MCF 10A (cell line): ENCODE measurements at places on chromosomes 6 and 20.

GRCh38 chr20:17109307-17109706, 117.5 kb upstream of the PCSK2 start:
- H3K27me3 ChIP-seq = no peaks in the 10 kb centered on the region
- H3K36me3 ChIP-seq = no peaks in the 10 kb centered on the region
- no peak overlapping the region for H3K4me3 ChIP-seq
- DNase-seq = no peak
- no peaks in the 10 kb centered on the region for H3K4me1 ChIP-seq

DNA sequence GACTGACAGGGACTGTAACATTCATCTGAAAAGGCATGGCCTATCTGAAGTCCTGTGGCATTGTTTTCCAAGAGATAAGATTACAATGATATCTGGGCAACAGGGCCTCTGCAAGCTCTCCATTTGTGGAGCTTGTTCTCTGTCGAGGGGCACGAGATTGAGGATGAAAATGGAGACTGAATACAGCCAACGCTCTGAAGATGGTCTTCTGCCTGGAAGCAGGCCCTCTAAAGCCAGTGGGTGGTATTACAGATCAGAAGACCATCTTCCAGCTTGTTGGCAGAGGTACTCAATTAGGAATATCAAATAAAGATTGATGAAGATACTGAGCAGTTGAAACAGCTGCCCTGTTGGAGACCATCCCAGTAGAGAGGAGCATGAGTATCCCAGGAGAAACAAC, 288.2 kb downstream of the CENPW start:
- no peaks in the 10 kb centered on the region for H3K4me1 ChIP-seq
- no peak overlapping the region for H3K4me3 ChIP-seq
- no peaks in the 10 kb centered on the region for H3K27me3 ChIP-seq
- no peak overlapping the region for H3K27ac ChIP-seq

GRCh38 chr20:38665094-38665493, 59.2 kb upstream of the SLC32A1 start:
- H3K36me3 ChIP-seq = peaks cover 3% of the 10 kb centered on the region
- no peak overlapping the region for H3K4me3 ChIP-seq
- no peak overlapping the region for H3K27ac ChIP-seq
- H3K4me1 ChIP-seq = no peaks in the 10 kb centered on the region
- peaks cover 79% of the 10 kb centered on the region for H3K27me3 ChIP-seq

GRCh38 chr6:112180095-112180820, 74.1 kb downstream of the LAMA4 start:
- peaks cover 5% of the 10 kb centered on the region for H3K4me1 ChIP-seq
- H3K36me3 ChIP-seq = no peaks in the 10 kb centered on the region
- peak; percentile 92 for DNase-seq
- H3K27ac ChIP-seq = no peak overlapping the region
- H3K4me3 ChIP-seq = no peak overlapping the region

DNA sequence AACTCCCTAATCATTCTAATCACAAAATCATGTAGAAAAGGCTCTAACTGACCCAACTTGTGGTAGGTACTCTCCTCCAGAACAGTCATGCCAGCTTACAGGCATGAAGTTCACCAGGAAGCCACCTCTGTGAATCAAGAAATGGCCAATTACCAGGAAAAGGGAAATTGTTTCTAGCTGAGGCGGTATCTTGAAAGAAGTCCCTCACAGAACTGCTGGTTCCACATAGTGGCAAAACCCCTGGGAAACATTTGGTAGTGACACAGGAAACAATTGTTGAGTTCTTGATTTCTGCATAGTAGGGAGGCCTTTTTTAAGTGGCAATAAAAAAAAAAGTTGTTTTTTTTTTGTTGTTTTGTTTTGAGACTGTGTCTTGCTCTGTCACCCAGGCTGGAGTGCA, 3.4 kb upstream of the ZHX3 start:
- peaks cover 15% of the 10 kb centered on the region for H3K4me1 ChIP-seq
- no peaks in the 10 kb centered on the region for H3K27me3 ChIP-seq
- DNase-seq = no peak
- no peaks in the 10 kb centered on the region for H3K36me3 ChIP-seq

GRCh38 chr6:41498968-41499599, 47.1 kb upstream of the FOXP4 start:
- no peak overlapping the region for H3K27ac ChIP-seq
- DNase-seq = no peak
- no peaks in the 10 kb centered on the region for H3K36me3 ChIP-seq
- H3K4me3 ChIP-seq = no peak overlapping the region
- no peaks in the 10 kb centered on the region for H3K4me1 ChIP-seq

- no peaks in the 10 kb centered on the region for H3K36me3 ChIP-seq
- peak overlapping the region; percentile 73 for H3K27ac ChIP-seq
- peak overlapping the region; percentile 19 for H3K4me3 ChIP-seq
- peaks cover 37% of the 10 kb centered on the region for H3K4me1 ChIP-seq
- peak; percentile 91 for DNase-seq
Measured at GRCh38 chr6:31058128-31058894, 48.0 kb downstream of the MUC22 start.

DNA sequence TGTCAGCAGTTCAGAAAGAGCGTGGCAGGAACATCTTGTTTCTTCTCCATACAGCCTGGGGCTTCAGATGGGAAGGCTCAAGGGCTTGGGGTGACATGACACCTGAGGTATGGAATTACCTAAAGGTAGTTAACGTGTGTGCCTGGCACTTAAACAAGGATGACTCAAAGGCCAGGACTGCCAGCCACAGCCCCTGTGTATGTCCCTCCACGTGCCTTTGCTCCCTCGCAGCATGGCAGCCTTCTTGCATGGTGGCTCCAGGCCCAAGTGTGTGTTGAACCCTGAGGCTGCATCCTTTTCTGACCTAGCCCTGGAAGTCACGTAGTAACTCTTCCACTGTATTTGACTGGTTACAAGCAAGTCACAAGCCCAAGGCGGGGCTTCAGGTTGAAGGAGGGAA, 33.6 kb upstream of the MYL9 start:
- peaks cover 53% of the 10 kb centered on the region for H3K36me3 ChIP-seq
- peaks cover 5% of the 10 kb centered on the region for H3K4me1 ChIP-seq
- H3K4me3 ChIP-seq = no peak overlapping the region
- no peaks in the 10 kb centered on the region for H3K27me3 ChIP-seq

- DNase-seq = peak; percentile 49
- peaks cover 10% of the 10 kb centered on the region for H3K4me1 ChIP-seq
- H3K36me3 ChIP-seq = peaks cover 29% of the 10 kb centered on the region
- H3K27ac ChIP-seq = peak overlapping the region; percentile 62
- no peaks in the 10 kb centered on the region for H3K27me3 ChIP-seq
Measured at GRCh38 chr6:37171201-37171969, 1.4 kb downstream of the PIM1 start.

- H3K27me3 ChIP-seq = no peaks in the 10 kb centered on the region
- no peak overlapping the region for H3K4me3 ChIP-seq
- no peak for DNase-seq
- H3K36me3 ChIP-seq = peaks cover 7% of the 10 kb centered on the region
Measured at GRCh38 chr6:47043286-47043685, 1.2 kb upstream of the ADGRF1 start.

DNA sequence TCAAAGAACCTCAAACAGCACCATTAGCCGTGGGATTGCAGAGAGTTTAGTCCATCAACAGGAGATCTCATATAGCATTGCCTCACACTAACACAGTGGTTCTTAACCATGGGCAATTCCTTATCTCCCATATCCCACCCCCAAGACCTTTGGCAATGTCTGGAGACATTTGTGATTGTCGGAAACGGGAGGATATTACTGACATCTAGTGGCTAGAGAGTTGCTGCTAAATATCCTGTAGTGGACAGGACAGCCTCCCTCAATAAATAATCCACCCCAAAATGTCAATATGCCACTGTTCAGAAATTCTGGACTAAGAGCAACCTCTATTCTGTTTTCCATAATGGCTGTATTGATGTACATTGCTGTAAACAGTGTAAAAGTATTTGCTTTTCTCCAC, 210.1 kb upstream of the CCN2 start:
- H3K27ac ChIP-seq = no peak overlapping the region
- no peaks in the 10 kb centered on the region for H3K4me1 ChIP-seq
- H3K36me3 ChIP-seq = no peaks in the 10 kb centered on the region
- DNase-seq = peak; percentile 51
- no peak overlapping the region for H3K4me3 ChIP-seq
- H3K27me3 ChIP-seq = no peaks in the 10 kb centered on the region

DNA sequence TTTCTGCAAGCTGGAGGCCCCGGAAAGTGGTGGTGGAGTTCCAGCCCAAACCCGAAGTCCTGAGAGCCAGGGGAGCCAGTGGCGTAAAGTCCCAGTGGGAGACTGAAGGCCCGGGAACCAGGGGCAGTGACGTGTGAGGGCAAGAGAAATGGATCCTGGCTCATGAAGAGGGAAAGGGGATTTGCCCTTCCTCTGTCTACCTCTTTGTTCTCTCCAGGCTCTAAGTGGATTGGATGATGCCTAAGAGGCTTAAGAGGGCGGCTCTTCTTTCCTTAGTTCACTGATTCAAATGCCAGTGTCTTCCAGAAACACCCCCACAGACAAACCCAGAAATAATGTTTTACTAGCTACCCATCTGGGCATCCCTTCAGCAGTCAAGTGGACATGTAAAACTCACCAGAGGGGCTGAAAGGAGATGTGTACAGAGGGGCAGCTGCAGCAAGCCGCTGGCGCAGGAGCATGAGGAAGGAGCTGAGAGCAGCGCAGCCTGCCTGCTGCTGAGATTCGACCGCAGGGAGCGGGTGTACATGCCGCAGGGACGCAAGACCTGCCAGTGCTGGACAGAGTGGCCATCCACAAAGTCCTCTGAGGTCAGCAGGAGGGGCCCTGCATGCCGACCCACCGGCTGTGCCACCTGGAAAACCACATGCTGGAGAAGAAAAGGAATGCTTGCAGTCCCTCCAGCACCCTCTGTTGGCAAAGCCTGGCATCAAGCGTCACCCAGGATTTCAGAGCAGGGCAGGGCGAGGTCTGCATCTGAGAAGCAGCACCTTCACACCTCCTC, 29.5 kb downstream of the CDYL start:
- H3K27ac ChIP-seq = no peak overlapping the region
- H3K4me1 ChIP-seq = peaks cover 30% of the 10 kb centered on the region
- H3K4me3 ChIP-seq = no peak overlapping the region
- no peaks in the 10 kb centered on the region for H3K36me3 ChIP-seq
- peak; percentile 63 for DNase-seq

DNA sequence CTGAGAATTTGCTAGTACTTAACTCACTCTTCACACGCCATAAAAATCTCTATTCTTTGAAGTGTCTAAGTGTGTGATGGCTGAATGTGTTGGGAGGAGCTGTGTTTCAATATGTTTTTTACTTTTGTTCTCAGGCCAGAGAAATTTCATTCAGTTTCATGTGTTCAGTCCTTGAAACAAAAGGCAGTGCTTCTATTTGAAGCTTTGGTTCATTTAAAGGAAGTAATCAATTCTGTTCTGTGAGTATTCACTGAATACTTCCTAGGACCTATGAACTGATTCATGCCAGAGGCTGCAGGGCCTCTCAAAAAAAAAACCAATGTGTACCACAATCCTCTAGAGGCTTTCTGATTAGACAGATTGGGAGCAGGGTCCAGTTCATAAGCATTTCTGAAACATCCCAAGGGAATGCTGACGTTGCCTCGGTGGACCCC, 12.4 kb upstream of the F13A1 start:
- DNase-seq = no peak
- peaks cover 11% of the 10 kb centered on the region for H3K4me1 ChIP-seq
- H3K36me3 ChIP-seq = no peaks in the 10 kb centered on the region
- no peaks in the 10 kb centered on the region for H3K27me3 ChIP-seq

GRCh38 chr6:3518356-3519190, 61.7 kb upstream of the SLC22A23 start:
- peaks cover 44% of the 10 kb centered on the region for H3K4me1 ChIP-seq
- peak overlapping the region; percentile 6 for H3K4me3 ChIP-seq
- peak; percentile 99 for DNase-seq

- no peaks in the 10 kb centered on the region for H3K4me1 ChIP-seq
- H3K36me3 ChIP-seq = no peaks in the 10 kb centered on the region
- H3K27me3 ChIP-seq = peaks cover 41% of the 10 kb centered on the region
- H3K4me3 ChIP-seq = no peak overlapping the region
- H3K27ac ChIP-seq = no peak overlapping the region
- DNase-seq = no peak
Measured at GRCh38 chr6:107665382-107665781, 158.7 kb downstream of the SCML4 start.

DNA sequence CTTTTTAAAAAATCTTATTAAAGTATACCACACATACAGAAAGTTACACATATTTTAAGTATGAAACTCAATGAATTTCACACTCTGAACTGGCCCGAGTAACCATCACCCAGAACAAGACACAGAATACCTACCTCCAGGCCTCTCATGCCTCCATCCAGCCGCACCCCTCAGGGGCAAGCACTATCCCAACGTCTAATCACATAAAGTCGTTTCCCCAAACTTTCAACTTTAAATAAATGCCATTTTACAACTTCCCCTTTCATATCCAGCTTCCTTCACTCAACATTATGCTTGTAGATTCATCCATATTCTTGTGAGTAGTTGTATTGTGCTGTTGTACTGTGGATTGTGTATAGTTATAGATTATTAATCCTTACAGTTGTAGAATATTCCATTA, 539.1 kb downstream of the CD83 start:
- H3K27me3 ChIP-seq = no peaks in the 10 kb centered on the region
- no peak for DNase-seq
- no peak overlapping the region for H3K4me3 ChIP-seq
- H3K27ac ChIP-seq = no peak overlapping the region

GRCh38 chr6:168362276-168362990, 42.9 kb upstream of the DACT2 start:
- DNase-seq = no peak
- no peak overlapping the region for H3K27ac ChIP-seq
- H3K27me3 ChIP-seq = peaks cover 43% of the 10 kb centered on the region
- no peak overlapping the region for H3K4me3 ChIP-seq
- peaks cover 8% of the 10 kb centered on the region for H3K36me3 ChIP-seq

GRCh38 chr6:1665214-1665613, 55.5 kb downstream of the FOXC1 start:
- H3K4me3 ChIP-seq = no peak overlapping the region
- H3K27ac ChIP-seq = no peak overlapping the region
- DNase-seq = no peak
- H3K27me3 ChIP-seq = no peaks in the 10 kb centered on the region

- H3K27ac ChIP-seq = no peak overlapping the region
- H3K4me3 ChIP-seq = no peak overlapping the region
- DNase-seq = no peak
- H3K27me3 ChIP-seq = no peaks in the 10 kb centered on the region
- peaks cover 25% of the 10 kb centered on the region for H3K4me1 ChIP-seq
Measured at GRCh38 chr6:14883921-14884320, 361.9 kb upstream of the JARID2 start.

- H3K4me3 ChIP-seq = no peak overlapping the region
- no peaks in the 10 kb centered on the region for H3K36me3 ChIP-seq
- no peak overlapping the region for H3K27ac ChIP-seq
- H3K4me1 ChIP-seq = no peaks in the 10 kb centered on the region
- DNase-seq = no peak
Measured at GRCh38 chr6:128336436-128337095, 183.8 kb downstream of the PTPRK start.

DNA sequence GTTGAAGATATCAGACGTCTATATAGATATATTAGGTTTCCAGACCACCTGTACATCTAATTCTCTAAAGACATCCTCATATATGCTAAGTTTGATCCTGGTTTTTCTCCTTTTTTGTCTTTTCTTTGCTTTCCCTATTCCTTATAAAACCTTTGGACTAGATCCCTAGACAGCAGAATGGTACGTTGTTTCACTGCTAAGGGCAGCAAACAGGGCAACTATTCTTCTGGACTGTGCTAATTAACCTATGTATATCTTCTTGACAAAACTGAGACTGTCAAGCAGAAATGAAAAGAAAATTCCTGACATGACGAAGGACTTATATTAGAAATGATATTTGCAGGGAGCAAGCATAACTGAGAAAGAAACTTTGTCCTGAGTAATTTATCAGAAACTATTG, 19.1 kb downstream of the ME1 start:
- no peak overlapping the region for H3K27ac ChIP-seq
- H3K4me3 ChIP-seq = no peak overlapping the region
- H3K4me1 ChIP-seq = no peaks in the 10 kb centered on the region
- H3K36me3 ChIP-seq = no peaks in the 10 kb centered on the region
